ENCODE measurements at places on chromosomes 4 and X. TPM values are rescaled to one million over a fixed set of nuclear protein-coding genes. Genes with fewer than 3 reads are reported as not detected.

- no peak for DNase-seq
Measured at GRCh38 chr4:21921526-21922180, 26.9 kb downstream of the KCNIP4 start.

The CCKAR gene
- total RNA-seq = not detected

DNA sequence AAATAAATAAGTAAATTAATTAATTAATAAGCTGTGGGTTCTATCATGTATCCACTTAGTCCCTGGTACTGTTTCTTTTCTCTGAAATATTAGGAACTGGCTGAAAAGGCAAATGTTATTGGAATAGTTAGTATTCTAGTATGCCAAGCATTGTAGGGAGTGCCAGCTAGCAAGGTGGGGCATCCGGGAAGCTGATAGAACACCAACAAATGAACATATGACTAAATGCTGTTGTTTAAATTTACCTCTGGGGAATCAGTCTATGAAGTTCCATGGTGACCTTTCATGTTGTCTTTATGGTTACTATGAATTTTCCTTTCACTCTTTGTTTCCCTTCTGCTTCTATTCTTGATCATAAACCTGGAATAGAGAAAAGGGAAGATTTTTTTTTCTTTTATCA lies 32.7 kb downstream of the NUDT6 start:
- no peak for DNase-seq

DNA sequence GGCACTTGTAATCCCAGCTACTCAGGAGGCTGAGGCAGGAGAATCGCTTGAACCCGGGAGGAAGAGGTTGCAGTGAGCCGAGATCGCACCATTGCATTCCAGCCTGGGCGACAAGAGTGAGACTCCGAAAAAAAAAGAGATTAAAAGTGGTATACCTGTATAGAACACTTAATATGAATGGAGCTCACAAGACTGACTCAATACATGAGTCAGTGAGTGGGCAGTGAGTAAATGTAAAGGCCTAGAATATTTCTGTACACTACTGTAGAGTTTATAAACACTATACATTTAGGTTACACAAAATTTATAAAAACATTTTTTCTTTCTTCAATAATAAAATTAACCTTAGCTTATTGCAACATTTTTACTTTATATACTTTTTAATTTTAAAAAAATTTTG lies 93.8 kb downstream of the CENPC start:
- no peak for DNase-seq

DNA sequence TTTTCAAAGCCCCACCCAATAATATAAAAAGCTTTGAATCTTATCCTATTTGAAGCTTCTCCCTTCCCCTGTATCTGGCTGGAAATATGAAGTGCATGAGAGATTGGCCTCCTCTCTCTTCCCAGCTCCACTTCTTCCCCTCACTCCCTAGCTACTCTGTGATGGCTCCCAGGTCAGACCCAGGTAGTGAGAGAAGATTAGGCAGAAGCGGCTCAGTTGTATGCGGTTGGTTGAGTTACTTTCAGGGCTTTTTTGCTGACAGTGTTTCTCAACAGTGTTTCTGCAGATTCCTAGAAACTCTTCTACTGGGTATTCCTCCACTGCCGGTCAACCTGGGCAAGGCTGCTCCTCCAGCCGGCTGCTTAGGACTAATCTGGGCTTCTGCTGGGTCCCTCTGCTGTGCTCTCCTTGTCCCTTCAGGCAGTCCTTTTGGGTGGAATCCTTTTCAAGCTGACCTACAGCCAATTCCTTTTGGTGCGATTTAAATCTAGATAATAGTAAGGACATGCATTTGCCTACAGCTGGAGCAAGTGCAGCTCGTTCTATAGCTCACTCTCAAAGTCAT lies 87.4 kb upstream of the SLC7A11 start:
- no peak for DNase-seq

The CSAG3 gene
- total RNA-seq = not detected

The MAGEC3 gene
- not detected for total RNA-seq

DNA sequence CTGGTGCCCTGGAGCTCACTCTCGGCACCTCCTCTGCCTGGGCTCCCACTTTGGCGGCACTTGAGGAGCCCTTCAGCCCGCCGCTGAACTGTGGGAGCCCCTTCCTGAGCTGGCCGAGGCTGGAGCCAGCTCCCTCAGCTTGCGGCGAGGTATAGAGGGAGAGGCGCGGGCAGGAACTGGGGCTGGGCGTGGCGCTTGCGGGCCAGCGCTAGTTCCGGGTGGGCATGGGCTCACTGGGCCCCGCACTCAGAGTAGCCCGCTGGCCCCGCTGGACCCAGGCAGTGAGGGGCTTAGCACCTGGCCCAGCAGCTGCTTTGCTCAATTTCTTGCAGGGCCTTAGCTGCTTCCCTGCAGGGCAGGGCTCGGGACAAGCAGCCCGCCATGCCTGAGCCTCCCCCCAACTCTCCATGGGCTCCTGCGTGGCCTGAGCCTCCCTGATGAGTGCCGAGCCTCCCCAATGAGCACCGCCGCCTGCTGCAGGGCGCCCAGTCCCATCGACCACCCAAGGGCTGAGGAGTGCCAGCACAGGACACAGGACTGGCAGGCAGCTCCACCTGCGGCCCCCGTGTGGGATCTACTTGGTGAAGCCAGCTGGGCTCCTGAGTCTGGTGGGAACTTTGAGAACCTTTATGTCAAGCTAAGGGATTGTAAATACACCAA lies 26.7 kb upstream of the FAM90A26 start:
- DNase-seq = no peak

The FAM9B gene
- total RNA-seq = not detected

The TASL gene
- not detected for total RNA-seq

DNA sequence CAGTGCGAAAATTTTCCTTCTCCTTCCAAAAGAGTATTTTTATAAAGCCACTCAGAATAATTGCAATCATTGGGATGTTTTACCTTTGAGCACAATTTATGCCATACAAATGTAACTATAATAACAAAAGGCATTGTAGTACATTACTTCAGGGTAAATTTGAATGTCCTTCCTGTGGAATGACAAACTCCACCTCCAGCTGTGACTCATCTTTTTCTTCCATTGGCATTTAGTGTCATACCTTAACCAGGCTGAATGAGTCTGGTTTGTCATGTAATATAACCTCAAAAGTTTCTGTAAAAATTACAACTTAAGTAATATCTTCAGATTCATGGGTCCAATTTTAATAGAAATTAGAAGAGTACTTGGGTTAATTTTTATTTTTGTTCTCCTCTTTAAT lies 93.3 kb downstream of the TMEM47 start:
- DNase-seq = no peak

The SPOCK3 gene
- total RNA-seq = not detected

The EXOC1L gene
- not detected for total RNA-seq

DNA sequence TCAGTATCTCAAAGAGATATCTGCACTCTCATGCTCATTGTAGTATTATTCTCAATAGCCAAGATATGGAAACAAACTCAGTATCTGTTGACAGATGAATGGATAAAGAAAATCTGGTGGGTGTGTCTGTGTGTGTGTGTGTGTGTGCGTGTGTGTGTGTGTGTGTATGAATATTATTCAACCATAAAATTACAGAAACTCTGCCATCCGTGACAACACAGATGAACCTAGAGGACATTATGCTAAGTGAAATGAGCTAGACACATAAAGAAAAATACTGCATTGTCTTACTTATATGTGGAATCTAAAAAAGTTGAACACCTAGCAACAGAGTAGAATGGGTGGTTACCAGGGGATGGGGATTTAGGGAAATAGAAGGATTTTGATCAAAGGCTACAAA lies 13.2 kb downstream of the XKRX start:
- DNase-seq = no peak

- no peak for DNase-seq
Measured at GRCh38 chr4:1012034-1012739, 761 bp downstream of the FGFRL1 start.

DNA sequence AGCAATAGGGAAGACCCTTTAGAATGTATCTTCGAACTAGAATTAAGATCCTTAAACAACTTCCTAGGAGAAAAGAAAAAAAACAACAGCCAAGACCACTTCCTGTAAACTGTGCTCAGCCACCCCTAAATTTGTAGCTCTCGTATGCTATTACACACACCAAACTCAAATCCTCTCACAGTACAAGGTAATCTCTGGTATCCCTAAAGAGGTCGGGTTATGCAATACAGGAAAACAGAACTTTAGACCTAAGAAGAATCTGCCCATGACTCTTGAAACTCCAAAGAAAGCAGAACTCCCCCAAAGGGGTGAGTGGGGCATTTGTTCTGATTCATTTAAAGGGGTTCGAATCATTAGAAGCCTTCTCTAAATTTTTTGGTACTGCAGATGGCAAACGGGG lies 170.9 kb upstream of the CASK start:
- no peak for DNase-seq

The SPATA4 gene
- not detected for total RNA-seq

The SASH3 gene
- total RNA-seq = not detected

- DNase-seq = no peak
Measured at GRCh38 chr4:864456-865120, 38.7 kb upstream of the CPLX1 start.

GRCh38 chrX:13102636-13103035 lies 58.2 kb upstream of the FAM9C start:
- no peak for DNase-seq

The CYTL1 gene
- total RNA-seq = 67.3 TPM

DNA sequence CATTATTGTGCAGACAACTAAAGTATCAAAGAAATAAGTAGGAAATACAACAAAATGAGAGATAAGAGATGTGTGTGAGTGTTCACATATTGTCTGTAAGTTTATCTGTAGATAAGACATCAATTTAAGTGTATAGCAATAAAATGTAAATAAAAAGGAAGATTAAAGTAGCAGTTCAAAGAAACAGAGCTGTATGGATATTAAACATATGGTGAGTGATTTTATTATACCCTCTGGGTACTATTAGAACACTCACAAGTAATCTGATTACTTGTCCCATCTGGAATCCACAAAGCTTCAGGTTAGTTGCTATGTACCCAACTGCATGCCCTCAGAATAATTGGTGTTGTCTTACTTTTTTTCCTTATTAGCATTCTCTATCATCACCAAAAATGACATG lies 747.9 kb upstream of the ADGRL3 start:
- DNase-seq = no peak

The NEXMIF gene
- total RNA-seq = not detected

The ZNF157 gene
- total RNA-seq = 0.15 TPM

The PDLIM3 gene
- 63.0 TPM for total RNA-seq

DNA sequence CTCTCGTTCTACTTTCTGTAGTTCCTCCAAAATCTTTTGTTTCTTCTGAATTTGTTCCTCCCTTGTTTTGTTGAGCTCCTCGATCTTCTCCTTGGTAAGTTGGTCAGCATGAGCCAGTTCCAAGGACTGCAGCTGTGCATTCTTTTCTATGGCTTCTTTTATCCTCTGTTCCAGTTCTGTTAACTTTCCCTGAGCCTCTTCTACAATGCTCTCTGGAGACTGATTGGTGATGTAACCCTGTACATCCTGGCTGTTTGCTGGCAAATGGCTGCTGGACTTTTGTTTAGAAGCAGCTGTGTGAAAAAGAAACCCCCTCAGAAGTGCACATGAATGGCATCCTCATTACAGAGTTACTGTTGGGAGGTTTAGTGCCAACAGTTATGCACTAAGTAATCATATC lies 70.5 kb upstream of the COX18 start:
- no peak for DNase-seq

DNA sequence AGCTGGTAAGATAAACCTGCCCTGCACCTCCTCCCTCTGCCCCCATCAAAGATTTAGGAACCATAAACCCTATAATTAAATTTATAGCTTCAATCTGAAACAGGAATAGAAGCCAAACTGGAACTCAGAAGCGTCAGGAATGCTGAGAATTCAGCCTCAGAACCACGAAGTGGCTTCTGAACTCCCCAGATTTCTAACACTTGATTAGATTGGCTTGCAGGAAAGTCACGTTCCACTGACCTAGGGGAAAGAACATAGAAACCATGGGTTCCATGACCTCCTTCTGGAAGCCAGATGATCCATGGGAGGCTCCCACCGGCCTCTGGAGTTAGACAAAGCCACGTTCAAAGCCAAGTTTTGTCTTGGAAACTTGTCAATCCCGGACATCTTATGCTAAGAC lies 356.5 kb downstream of the MID1IP1 start:
- DNase-seq = no peak

DNA sequence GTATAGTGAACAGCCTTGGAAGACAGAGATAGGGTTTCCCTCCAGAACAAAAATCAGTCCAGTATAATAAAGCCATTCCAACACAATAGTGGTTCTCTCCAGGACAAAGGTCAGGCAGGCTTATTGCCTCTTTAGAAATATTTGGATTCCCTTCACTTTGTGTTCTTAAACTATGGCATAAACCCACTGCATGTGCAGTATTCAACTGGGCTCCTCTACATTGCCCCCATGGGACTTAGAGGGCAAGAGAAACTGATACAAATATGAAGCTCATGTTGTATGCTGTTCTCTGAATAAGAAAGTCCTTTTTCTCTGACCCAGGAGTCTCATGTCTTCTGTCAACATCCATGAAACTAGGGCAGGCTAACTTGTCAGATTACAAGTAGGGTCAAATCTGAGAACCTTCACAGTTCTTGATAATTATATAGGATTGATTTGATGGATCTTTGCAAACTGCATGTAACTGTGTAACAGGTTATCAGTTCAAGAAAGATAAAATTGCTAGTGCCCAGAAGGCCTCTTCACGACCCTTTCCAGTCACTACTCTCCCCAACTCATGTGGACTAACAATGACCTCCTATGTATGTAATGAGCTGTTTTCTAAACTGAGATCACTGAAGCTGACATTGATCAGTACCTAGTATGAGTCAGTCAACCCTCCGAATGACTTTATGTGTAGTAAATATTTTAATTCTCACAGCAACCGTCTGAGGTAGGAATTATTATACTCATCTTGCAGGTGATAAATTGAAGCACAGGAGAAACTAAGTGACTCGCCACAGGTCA lies 31.9 kb upstream of the FAM9C start:
- no peak for DNase-seq

GRCh38 chrX:107485013-107485412 lies 35.6 kb downstream of the FRMPD3 start:
- DNase-seq = no peak

DNA sequence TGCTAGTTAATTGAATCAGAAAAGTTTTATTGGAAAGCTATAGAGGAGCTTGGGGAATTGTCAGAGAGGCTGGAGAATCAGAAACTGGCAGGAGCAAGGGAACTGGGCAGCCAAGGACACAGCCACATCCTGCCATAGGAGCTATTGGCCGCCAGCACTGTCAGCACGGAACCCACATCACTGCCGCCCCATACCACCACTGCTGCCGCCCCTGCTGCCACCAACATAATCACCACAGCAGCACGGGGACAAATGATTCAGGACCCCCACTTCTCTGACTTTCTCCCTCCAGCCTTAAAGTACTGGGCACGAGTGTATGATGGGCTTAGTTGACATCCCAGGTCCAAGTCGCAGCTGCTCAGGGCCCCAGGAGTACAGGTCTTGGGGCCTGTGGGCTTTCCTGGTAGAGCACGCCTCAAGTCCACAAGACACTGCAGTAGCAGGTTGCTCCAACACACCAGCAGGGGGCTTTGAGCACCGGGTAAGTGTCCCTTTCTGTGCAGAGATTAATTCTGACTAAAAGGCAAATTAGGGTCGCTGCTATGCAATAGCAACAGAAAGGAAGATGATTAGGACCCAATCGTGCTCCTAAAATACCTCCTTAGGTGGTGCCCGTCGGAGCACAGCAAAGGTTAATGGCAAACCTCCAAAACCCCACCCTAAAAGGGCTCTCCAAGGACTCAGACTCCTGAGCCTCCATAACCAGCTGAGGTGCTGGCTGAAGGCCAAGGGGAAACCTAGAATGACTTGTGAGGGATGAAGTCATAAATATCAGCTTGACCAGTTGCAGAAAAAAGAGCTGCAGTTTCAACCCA lies 6.9 kb downstream of the PJA1 start:
- DNase-seq = no peak

The STK32B gene
- total RNA-seq = 13.1 TPM
